NCI-H1105 (cell line): ENCODE measurements at places on chromosomes 7 and 10.

GRCh38 chr10:52526251-52526823 lies 212.3 kb downstream of the DKK1 start:
- DNase-seq = no peak

DNA sequence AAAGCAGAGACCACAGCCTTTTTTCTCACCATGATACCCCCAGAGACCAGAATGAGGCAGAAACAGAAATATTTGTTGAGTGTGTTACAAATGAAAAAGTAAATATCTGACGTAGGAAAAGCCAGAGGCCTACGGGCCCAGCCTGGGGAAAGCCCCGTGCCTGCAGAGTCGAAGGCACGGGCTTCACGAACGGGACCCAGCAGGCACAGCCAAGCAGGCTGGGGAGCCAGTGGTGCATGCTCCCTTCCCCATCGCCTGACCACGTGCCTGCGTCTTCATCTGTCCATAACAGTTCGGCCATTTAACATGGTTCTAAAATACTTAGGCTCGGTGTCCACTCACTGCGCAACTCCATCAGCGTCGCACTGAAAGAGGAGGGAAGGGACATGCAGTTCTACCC lies 50.8 kb downstream of the SLIT1 start:
- DNase-seq = no peak

GRCh38 chr10:88557658-88558057 lies 25.5 kb downstream of the RNLS start:
- no peak for DNase-seq

- no peak for DNase-seq
These were observed 102.9 kb upstream of the ARMC3 start for GRCh38 chr10:22824984-22825383.

DNA sequence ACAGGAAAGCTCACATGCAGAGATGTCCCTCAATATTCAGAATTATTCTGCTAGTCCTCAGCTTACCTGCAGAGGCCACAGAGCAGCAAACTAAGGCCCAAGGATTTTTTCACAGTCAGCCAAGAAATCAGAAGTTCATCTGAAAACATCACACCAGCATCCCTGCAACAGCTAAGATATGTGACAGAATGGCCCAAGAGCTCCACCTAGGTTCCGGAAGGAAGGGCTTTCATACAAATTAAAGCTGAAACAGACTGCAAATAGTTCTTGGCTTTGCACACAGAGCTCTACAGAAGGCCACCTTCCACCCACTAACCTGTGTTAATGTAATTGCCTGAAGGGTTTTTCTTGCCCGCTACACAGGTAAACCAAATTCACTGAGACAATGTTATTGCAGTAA lies 438.8 kb upstream of the C7orf33 start:
- no peak for DNase-seq

DNA sequence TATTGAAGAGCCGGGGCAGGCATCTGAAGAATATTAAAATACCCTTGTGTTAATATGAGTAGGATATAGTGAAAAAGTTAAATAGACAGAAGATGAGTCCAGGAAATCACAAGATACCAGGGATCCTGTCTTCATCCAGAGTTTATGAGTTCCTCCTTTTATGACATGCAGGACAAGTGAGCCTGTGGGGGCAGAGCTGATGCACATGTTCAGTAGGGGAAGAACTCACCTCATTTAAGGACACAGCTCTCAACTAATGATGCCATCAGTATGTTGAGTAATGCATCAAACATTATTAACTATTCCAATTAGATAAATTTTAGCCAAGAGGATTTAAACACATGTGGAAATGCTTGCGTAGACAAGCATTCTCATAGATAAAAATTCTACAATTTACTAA lies 435.8 kb upstream of the AKR1E2 start:
- no peak for DNase-seq

- DNase-seq = no peak
These were observed 108.1 kb downstream of the CCDC71L start for GRCh38 chr7:106552645-106553445.

DNA sequence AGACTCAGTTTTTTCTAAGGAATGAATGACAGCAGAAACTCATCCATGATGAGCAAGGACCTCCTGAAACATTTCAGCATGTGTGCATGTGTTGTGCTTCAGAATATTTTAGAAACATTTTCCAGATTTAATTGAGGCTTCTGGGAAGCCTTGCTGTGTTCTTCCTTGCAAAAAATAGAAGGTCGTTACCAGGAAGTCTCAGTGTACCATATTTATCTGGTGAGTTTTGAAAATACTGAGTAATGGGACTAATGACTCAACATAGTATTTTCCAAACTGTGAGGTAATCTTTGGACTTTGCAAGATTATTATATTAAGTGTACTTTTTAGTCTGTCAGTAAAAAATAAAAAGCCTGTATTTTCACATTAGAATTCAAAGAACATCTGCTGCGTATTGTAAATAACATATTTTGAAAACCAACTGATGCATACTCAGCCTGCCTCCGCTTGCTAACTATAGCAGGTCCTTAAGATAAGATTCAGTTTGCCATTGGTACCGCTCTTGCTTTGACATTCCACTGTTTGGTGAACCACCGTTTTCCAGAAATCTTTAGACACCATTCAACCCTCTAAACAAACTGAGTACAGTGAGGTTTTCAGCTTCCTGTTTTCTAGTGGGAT lies 739.6 kb upstream of the GALNT17 start:
- DNase-seq = no peak

- DNase-seq = no peak
These were observed 246.7 kb upstream of the CTBP2 start for GRCh38 chr10:125407000-125407502.

GRCh38 chr7:13031468-13031867 lies 344.0 kb downstream of the ARL4A start:
- DNase-seq = no peak

GRCh38 chr7:153509768-153510167 lies 542.4 kb upstream of the DPP6 start:
- DNase-seq = no peak
